ENCODE measurements at places on chromosomes 3 and 15.

DNA sequence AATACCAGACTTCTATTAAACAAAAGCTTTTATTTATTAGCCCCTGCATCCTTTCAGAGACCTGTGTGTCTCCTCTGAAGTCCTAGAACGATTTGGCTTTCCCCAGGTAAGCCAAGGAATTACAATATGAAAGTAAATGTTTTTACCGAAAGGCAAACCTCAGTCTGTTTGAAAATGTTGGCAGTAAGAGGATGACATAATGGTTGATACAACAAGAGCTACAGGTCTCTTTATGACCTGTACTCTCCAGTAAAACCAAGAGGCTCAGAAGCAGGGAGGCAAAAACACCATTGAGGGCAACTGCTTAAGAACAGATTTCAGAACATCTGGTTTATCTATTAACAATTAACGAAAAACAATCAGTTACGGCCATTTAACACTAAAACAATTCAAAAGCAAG lies 107.8 kb downstream of the ADAM10 start:
- no peak for DNase-seq

DNA sequence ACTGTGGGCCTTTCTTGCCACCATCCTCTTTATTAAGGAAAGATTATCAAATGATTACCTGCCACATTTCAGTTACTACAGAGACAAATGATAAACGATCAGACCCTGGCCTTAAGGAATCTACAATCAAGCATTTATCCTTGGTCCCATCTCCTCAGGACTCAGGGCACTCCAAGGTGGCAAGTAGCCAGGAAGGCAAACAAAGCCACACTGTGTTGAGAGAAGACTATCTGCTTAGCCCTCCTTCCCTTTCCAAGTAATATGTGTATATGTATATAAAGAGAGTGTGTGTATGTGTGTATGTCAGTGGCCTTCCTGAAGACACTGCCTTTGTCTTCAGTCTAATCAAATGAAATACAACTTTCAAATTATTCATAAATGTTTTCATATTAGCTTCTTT lies 490.1 kb upstream of the ATP11B start:
- no peak for DNase-seq

DNA sequence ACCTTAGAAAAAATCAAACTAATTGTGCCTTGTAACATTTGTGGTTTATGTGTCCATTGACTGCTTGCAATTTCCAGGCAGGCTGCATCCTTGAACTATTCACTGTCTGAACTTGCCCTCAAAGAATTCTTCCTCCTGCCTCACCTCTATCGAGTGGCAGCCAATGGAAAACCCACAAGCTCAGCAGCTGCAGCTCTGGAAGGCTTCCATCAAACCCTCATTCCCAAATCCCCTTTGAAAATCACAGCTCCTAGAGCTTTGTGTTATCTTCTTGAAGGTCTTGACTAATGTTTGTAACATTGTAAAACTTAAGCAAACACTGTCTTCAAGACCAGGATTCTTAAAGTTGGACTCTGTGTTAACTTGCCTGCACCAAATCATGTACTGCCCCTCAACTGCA lies 81.1 kb downstream of the FILIP1L start:
- no peak for DNase-seq

GRCh38 chr3:104763007-104763406 lies 603.7 kb upstream of the ALCAM start:
- DNase-seq: no peak

DNA sequence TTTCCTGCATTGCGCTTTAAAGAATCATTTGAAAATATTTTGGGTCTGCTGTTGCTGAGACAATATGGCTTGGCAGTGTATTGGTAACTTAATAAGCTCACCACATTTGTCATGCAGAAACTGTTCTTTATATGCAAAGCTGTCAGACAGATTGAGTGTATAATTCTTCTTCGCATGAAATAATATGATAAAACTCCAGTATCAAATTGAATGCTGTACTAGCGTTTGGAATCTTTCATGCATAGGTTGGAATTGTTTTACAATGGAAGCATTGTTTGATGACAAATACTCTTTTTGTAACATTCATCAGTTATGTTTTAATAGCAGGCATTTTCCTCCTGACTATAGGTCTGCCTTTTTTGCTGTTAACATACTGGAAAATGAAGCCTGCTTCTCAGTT lies 53.8 kb downstream of the RBMS3 start:
- no peak for DNase-seq

- DNase-seq: no peak
Observed at GRCh38 chr3:75938921-75939320, 153.6 kb upstream of the ZNF717 start.

DNA sequence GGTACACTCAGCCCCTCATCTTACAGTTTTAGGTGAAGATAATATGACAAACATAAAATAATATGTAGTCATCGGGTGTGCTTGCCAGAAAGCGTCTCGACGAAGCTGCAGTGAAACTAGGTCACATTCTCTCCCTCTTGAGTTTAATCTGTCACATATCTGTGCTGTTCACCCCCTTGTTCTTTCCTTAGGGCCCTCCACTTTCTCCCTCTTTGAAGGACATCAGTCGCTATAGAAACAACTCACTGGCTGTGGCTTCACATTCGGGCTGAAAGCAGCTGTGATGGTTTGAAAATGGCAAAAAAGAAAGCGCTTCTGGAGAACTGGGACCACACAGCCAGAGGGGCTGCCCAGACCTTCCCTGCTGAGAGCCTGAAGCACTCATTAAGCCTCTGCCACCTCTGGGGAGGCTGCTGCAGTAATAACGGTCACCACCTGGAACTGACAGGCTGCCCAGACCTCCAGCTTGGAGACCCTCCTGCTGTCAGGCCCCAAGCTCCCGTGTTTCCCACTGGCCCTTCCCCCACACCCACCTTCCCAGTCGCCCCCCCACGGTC lies 50.3 kb downstream of the ABTB1 start:
- no peak for DNase-seq

GRCh38 chr3:158458464-158458863 lies 112.5 kb upstream of the MLF1 start:
- DNase-seq: no peak

DNA sequence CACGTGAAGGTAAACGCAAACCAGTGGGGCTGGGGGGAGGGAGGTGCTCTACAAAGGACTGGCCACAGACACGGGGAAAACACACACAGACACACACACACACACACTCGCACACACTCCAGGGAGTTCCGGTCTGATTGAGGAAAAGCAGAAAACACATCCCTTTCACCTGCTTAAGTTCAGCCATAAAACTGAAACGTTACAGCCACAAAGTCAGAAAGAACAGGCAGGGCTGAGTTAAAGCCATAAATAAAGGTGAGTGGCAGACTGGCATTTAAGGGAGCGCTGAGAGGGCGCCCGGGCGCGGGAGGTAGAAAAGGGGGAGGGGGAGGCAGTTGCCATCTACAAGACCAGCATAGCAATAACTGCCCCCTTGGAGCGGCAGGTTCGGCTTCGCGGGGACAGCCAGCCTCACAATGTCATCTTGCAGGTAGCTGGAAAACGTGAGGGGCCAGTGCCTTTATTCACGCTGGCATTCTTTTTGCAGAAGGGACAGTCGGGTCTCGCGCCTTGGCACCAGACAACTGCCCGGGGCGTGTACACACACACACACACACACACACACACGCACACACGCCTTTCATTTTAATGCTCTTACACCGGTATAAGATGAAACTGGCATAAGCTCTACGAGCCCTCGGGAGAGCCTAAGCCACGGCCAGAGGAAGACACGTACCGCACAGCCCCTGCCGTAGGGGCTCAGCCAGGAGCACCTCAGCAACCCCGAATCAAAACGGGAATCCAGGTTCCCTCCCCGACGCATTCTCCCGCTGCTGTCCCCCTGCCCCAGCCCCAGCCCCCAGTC lies 866 bp downstream of the TNIK start:
- peak; percentile 20 for DNase-seq

DNA sequence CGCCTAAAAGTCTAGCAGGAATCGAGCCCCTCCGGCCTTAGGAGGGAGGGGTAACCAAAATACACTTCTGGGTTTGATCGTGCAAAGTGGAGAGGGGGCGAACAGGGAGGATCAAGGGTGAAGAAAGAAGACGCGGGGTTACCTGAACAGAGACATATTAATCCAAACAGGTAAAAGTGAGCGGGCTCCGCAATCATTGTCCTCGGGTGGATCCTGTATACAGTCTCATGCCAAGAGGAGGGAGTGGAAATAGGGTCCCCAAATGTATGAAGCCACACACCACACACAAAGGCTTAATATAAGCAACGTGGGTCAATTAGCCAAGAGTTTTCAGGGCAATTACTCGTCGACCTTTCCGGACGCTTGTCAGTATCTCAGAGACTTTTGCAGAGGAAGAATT lies 749.5 kb downstream of the ROBO1 start:
- no peak for DNase-seq

- peak; percentile 20 for DNase-seq
Observed at GRCh38 chr3:15064299-15064834, 748 bp downstream of the MRPS25 start.

GRCh38 chr3:64141476-64141875 lies 83.8 kb downstream of the PRICKLE2 start:
- DNase-seq: no peak

DNA sequence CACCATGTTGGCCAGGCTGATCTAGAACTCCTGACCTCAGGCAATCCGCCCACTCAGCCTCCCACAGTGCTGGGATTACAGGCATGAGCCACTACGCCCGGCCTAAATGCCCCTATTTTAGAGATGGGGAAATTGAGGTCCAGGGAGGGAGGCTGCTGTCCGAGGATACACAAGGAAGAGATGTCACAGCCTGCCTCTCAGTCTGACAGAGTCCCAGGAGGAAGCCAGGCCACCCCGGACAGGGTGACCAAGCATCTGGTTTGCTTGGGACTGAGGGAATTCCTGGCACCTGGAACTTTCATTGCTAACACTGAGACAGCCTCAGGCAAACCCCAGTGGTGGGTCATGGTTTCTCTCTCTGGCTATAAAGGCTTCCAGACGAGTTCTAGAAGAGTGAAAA lies 30.6 kb upstream of the ADAMTS7 start:
- DNase-seq: no peak

DNA sequence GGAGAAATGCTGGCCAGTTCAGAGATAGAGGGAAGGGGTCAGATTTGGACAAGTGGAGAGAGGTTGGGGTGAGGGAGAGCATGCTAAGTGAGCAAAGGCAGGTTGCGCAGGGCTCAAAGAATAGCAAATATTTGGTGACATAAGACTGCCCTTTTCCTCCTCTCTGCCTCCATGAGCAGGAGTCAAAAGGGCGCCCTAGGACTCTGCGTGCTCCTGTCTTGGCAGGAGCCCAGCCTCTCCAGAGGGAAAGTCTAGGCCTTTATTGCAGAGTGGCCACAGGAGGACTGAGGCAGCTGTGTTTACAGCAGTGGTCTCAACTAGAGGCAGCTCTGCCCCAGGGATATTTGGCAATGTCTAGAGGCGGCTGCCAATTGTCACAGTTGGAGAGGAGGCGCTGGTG lies 165.6 kb downstream of the FAM43A start:
- no peak for DNase-seq

GRCh38 chr3:51024121-51024520 lies 349.4 kb downstream of the DOCK3 start:
- no peak for DNase-seq

DNA sequence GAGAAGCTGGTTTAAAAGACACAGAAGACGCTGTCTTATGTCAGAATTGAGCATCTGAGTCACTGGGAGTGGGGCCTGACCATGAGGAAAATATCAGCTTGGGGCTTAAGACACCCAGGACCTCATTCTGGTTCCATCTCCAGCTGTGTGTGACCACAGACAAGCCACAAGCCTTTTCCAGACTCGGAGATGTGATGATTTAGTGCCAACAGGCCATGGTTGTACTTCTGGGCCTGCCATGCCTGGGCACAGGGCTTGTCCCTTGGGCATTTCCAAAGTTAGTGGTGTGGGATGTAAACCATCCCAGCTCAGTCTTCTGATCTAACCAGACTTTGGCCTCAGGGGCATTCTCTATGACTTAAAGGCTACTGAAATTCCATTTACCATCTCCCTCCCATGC lies 269.8 kb downstream of the RYR3 start:
- DNase-seq: no peak

GRCh38 chr3:71901645-71902044 lies 116.7 kb upstream of the PROK2 start:
- DNase-seq: no peak

GRCh38 chr15:22259881-22260421 lies 179.6 kb downstream of the OR4M2 start:
- DNase-seq: no peak

GRCh38 chr15:95296643-95297042 lies 1033.9 kb upstream of the NR2F2 start:
- DNase-seq: no peak

DNA sequence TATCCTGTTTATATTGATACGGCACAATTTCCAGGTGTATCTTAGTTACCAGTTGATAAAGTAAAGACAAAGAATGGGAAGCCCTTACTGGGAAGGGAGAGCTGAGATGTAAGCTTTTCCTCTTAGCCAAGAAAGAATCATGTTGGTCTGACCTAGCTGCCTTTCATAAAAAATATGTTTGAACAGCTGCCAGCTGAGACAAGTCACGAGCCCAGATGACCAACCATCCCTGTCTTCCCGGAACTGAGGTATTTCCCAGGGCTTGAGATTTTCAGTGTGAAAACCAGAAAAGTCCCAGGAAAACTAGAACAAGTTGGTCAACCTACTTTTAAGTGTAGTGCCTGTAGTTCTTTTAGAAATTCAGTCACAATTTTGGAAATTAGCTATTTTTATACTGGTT lies 3.6 kb upstream of the MYH15 start:
- DNase-seq: no peak

DNA sequence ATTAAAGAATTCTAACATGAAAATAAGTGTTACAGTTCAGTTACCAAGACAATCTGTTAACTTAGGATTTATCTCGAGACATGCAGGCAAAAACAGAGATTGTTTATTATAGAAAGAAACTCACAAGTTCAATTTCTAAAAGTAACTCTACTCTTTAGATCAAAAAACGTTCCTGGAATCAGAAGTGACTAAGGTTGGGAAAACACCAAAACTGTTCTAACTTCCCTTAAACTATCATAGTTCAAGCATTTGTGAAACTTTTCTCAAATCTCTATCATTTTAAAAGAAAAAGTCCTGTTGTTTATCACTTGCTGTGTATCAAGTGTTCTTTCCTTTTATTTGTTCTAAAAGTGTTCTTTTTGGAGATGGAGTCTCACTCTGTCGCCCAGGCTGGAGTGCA lies 8.7 kb downstream of the WDR82 start:
- DNase-seq: no peak

- DNase-seq: no peak
Observed at GRCh38 chr3:11238060-11238459, 34.1 kb upstream of the ATG7 start.
